ENCODE measurements at places on chromosomes 13 and 19. TPM values are rescaled to one million over a fixed set of nuclear protein-coding genes. Genes with fewer than 3 reads are reported as not detected.

The RASL11A gene
- total RNA-seq, result 5.0 TPM

The STARD13 gene
- total RNA-seq, result 4.1 TPM

The NLRP4 gene
- total RNA-seq, result 0.52 TPM

The LYL1 gene
- 2.6 TPM for total RNA-seq

GRCh38 chr13:45847554-45848224 is 3.9 kb downstream of the SIAH3 start:
- no peak for DNase-seq

- no peak for DNase-seq
These were observed 39.0 kb downstream of the SMIM24 start for GRCh38 chr19:3441089-3441985.

GRCh38 chr13:104404325-104404724 is 1338.1 kb upstream of the SLC10A2 start:
- DNase-seq, result no peak
